Activated T-cell treated with anti-CD3 and anti-CD28 coated beads for 48 hours (primary cell): ENCODE measurements at places on chromosomes 6 and 20.

- DNase-seq = no peak
These were observed 2.9 kb downstream of the STX11 start for GRCh38 chr6:144153260-144153659.

DNA sequence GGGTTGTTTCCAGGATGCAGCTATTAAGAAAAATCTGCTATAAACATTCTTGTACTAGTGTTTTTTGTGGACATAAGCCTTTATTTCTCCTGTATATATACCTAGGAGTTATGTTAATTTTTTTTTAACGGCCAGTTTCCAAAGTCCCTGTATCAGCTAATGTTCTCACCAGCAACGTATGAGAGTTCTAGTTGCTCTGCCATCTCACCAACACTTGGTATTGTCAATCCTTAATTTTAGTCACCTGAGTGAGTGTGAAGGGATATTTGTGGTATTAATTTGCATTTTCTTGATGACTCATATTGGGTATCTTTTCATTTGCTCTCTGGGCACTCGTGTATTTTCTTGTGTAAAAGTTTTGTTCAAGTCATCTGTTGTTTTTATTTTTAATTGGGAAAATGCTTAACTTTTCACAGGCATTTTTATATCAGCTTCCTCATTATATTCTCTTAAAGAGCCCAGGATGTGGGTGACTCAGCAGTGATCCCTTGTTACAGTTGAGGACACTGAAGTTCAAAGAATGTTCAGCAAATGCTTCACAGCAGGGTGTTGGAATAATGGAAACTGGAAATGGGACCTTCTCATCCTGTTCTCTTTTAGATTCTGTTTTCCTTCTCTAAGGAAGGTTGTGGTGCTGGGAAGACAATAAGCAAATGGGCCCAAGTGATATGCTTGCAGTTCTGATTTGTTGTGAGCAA, 211.7 kb upstream of the PRND start:
- DNase-seq = no peak

- DNase-seq = no peak
These were observed 6.4 kb downstream of the BLOC1S5 start for GRCh38 chr6:8057793-8058192.

GRCh38 chr20:60897976-60898375, 354.1 kb upstream of the CDH4 start:
- DNase-seq = no peak

GRCh38 chr6:37535428-37535758, 35.7 kb upstream of the CCDC167 start:
- DNase-seq = no peak

DNA sequence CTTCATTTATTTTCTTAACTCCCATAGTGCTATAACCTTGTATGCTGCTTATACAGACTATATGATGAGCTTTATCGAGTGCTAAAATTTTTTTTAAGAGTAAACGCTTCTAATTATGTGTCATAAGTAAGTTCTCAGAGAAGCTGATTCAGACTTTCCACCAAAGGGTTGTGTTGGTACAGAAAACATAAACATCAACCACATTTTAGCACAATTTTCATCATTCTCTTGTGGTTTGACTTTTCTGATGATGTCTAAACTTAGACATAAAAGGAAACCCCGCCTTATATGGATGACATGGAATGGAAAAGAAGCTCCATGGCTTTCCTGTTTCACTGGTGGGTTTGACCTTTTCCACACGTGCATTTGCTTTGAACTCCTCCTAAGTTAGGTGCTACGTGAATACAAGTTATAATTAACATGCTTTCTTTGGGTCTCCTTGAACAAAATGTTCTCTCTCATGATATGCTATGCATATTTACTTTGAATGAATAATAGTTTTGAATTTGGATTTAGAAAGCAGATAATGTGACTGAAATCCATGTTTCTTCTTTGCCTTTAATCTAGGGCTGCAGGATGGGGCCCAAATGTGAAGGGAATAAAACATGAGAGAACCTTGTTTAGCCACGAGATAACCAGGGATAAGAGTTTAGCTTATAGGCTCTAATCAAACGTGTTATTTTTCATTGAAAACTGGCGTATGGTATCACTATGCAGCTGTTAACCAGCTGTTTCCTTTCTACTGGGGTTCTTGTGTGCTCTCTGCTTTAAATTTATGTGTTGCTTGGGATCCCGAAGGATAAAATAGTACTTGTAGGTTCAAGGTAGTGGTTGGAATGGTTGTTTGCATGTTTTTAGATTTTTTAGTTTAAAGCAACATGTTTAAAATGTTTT, 127.1 kb upstream of the AHI1 start:
- DNase-seq = no peak

- no peak for DNase-seq
These were observed 63.2 kb downstream of the BANF2 start for GRCh38 chr20:17762873-17763557.

- no peak for DNase-seq
These were observed 19.5 kb downstream of the PANK2 start for GRCh38 chr20:3908667-3909066.

DNA sequence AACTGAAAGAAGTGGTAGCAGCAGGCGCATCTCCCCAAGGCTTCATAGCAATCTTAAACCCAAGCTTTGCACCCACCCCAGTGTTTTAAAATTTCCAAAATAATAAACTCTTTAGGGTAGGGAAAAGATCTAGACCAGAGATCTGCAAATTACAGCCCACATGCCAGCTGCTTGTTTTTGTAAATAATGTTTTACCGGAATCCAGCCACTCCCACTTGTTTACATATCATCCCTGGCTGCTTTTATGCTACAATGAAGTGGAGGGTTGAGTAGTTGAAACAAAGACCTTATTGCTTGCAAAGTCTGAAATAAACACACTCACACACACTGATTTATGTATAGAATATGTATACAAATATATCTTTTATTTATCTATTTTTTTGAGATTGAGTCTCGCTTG, 30.0 kb downstream of the SLX4IP start:
- no peak for DNase-seq

GRCh38 chr20:20734475-20734948, 22.1 kb upstream of the RALGAPA2 start:
- no peak for DNase-seq

GRCh38 chr6:29561091-29561490, 1.6 kb upstream of the UBD start:
- DNase-seq = no peak

DNA sequence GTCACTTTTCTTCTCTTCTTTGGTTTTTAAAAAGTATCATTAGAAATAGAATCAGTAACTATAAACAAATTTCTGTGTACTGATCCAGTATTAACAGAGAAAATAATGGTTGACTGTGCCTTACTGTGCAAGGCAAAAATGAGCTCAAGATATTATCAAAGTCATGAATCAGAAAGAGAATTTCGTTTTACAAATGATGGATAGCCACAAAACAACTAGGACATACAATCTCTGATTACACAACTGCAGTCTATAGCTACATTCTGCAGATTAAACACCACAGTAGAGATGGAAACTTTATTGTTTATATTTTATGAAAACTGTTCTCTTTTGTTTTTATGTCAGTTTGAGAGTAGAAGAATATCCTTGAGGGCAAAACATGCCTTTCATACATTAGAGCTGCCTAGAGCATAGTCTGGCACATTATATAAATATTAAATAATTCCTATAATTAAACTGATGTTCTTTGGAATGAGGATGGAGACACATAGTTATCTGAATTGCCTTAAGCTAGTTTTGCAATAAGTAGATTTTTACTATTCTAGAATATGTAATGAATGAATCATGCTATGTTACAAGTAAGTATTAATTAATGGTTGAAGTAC, 333.1 kb downstream of the LAMA2 start:
- DNase-seq = no peak

DNA sequence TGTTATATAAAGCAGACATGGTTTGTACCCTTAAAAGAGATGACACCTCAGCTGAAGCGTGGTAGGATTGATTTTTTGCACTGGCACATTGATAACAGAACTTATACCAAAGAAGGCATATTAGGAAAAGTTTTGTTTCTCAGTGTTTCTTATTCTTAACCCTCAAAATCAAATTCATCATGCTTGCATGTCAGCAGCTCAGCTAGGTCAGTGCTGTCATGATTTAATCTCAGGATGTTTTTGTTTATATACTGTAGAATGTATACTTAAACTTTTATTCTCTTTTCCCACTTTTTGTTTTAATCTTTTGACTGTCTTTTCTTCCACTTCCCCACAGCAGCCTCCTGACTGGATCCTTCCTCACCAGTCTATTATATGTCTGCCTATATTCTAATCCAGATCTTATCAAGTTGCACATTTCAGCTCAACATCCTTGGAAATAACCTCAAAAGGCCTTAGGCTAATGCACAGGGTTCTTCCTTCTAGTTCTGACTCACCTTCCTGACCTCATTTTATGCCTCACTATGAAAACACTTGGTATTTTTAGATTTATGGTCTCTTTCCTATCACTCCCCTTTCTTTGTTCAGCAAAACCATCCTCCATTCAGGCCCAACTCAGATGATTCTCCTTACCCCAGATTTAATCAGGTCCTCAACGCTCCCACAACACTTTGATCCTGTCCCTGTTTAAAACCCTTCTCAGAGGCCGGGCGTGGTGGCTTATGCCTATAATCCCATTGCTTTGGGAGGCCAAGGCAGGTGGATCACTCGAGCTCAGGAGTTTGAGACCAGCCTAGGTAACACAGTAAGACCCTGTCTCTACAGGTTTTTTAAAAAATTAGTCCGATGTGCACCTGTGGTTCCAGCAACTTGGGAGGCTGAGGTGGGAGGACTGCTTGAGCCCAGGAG, 7.2 kb downstream of the HEBP2 start:
- no peak for DNase-seq

DNA sequence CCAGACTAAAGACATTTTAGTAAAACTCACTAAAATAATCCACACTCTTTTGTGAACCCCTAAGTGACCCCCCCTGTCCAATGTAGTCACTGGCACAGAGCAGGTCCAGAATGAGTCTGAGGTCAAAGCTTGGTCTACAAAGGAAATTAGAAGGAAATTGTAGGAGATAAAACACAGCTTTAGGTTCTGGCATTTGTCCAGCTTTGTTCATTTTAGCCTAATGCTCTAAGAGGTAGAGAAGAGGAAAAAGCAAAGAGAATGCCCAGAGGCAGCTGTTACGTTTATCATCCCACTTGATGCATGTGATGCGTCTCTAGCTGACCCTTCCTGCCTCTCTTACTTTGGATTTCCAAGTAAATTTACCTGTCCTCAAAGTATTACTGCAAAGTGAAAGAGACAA, 62.5 kb downstream of the CNKSR3 start:
- no peak for DNase-seq

- no peak for DNase-seq
These were observed 18.5 kb downstream of the POM121L2 start for GRCh38 chr6:27293436-27294098.

GRCh38 chr20:14197097-14197496, 140.3 kb downstream of the FLRT3 start:
- no peak for DNase-seq

DNA sequence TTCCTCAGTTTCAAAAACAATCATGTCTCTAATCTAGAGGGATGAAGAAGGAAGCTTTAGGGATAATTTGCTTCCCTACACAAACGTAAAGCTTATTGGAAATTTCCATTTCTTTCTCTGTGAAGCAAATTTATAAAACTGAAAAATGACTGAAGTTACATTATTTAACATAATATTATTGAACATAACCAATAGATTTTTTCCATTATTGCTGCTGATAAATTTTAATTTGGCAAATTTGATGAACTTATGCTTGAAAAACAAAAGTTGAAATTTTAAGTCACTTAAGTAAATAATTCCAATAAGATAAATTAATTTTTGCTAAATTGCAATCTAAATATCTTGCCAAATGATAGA, 140.9 kb downstream of the GMDS start:
- no peak for DNase-seq

DNA sequence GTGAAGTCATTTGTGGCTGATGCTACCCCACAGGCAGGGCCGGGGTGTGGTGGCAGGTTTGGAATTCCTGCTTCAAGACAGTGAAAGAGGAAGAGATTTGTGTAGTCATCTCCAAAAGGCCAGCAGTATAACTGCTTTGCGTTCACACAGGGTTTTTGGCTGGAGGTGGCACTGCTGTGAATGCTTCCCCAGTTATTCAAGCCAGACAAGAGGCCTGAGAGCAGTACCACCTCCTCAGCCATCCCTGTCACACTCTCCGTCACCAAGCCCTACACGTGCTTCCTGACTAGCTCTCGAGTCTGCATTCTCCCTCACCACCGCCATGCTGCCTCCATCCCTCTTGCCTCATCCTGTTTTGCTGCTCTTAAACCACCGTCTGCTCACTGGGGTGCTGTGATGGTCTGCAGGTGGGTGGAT, 23.9 kb downstream of the ARMC2 start:
- no peak for DNase-seq

- no peak for DNase-seq
These were observed 48.3 kb downstream of the OGFRL1 start for GRCh38 chr6:71336901-71337300.

DNA sequence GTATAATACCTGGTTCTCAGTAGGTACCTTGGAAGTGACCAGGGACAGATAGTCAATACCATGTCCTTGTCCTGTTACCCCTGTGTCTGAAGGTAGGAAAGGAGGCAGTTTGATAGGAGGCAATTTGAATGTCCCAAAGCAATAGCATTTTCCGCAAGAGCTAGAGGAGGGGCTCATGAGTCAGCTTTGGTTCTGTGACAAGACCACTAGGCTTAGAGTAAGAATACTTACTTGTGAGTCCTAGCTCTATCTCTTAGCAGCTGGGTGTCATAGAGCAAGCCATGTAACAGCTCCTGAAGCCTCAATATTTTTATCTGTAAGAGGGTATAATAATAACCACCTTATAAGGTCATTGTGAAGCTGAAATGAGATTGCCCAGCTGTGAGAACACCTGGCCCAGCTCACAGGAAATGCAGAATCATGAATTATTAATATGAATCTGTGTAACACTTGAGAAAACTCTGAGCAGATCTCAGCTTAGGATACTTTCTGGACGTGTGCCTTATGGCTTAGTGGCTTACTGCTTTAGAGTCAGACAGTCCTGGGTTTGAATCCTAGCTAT, 58.6 kb downstream of the DAAM2 start:
- DNase-seq = no peak

- no peak for DNase-seq
These were observed 152.6 kb upstream of the SMLR1 start for GRCh38 chr6:130674604-130675003.

DNA sequence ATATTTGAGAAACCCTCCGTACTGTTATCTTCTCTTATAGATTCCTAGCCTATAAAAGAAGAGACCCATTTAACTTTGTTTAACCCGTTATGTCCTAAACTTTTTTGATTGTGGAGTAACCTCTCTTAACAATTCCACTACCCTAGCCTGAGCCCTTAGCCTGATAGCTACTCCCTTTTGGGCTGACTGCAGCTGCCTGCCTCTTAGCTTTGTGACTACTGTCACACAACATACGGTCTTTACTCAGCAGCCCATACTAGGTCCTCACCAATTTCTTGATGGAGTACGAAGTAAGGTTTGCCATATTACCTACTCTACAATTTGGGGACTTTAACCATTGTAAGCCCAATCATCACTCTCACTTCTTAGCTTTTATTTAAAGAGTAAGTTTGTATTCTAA, 72.7 kb downstream of the QRSL1 start:
- no peak for DNase-seq

- no peak for DNase-seq
These were observed 118.3 kb upstream of the MTHFD1L start for GRCh38 chr6:150747155-150747554.

GRCh38 chr6:157096522-157096921, 226.8 kb downstream of the TMEM242 start:
- DNase-seq = no peak
